ENCODE measurements at places on chromosomes 1 and 21. TPM values are rescaled to one million over a fixed set of nuclear protein-coding genes. Genes with fewer than 3 reads are reported as not detected.

Gene C8A
- not detected for total RNA-seq

Gene ANGPTL7
- 0.35 TPM for total RNA-seq

Gene KRTAP19-3
- not detected for total RNA-seq

Gene MAP10
- total RNA-seq: 4.7 TPM

Gene VWA1
- 54.3 TPM for total RNA-seq

Gene CXADR
- 51.1 TPM for total RNA-seq

Gene TRNP1
- 4.4 TPM for total RNA-seq

Gene DESI2
- total RNA-seq: 48.8 TPM
